ENCODE measurements at places on chromosomes 1 and 21.

DNA sequence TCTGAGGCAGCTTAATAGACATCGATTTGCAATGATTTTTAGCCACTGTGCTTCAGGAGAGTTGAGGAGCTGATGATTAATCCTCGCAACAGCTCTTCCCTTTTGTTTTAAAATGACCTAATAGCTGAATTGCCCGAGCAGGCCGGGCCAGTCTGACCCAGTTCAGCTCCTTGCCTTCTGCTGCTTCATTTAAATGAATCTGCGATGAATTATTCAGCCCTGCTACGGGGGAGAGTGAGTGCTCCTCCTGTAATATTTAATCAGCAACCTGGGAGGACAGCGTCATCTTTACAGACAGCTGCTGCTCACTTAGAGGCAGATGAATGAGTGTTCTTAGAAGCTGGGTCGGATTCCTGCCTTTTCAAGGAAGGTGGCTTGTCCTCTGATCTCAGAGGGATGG lies 325.1 kb downstream of the CAMTA1 start:
- no peak overlapping the region for H3K27ac ChIP-seq
- DNase-seq: no peak
- H3K4me1 ChIP-seq: peaks cover 3% of the 10 kb centered on the region
- H3K36me3 ChIP-seq: no peaks in the 10 kb centered on the region
- H3K27me3 ChIP-seq: peaks cover 15% of the 10 kb centered on the region

GRCh38 chr1:209733409-209734192 lies 22.3 kb upstream of the TRAF3IP3 start:
- no peak overlapping the region for H3K27ac ChIP-seq
- H3K4me3 ChIP-seq: no peak overlapping the region
- DNase-seq: no peak
- no peaks in the 10 kb centered on the region for H3K36me3 ChIP-seq
- no peaks in the 10 kb centered on the region for H3K4me1 ChIP-seq

- no peak for DNase-seq
- H3K27me3 ChIP-seq: peaks cover 16% of the 10 kb centered on the region
- no peak overlapping the region for H3K27ac ChIP-seq
- no peaks in the 10 kb centered on the region for H3K36me3 ChIP-seq
- H3K4me1 ChIP-seq: peaks cover 7% of the 10 kb centered on the region
Observed at GRCh38 chr1:19034721-19035120, 78.2 kb upstream of the IFFO2 start.

GRCh38 chr1:9115351-9116205 lies 13.3 kb downstream of the GPR157 start:
- DNase-seq: no peak
- no peak overlapping the region for H3K4me3 ChIP-seq
- peaks cover 5% of the 10 kb centered on the region for H3K4me1 ChIP-seq
- H3K27me3 ChIP-seq: peaks cover 3% of the 10 kb centered on the region

DNA sequence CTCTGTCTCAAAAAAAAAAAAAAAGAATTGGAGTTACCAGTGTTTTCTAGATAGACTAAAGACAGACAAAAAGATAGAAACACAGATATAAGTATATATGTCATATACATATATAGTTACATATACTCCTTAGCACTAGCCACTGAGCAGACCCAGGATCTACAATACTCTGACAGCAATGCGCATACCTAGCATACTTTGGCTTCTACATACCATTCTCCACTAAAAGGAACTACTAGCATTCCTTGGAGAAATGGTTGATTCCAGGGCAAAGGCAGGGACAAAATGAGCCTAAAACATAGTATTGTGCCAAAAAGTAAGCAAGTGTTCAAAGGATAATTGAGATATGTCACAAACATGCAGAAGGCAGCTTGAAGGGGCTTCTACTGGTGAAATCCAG lies 22.7 kb downstream of the SYNJ1 start:
- no peak overlapping the region for H3K4me3 ChIP-seq
- H3K27me3 ChIP-seq: no peaks in the 10 kb centered on the region
- DNase-seq: no peak
- H3K4me1 ChIP-seq: peaks cover 13% of the 10 kb centered on the region

DNA sequence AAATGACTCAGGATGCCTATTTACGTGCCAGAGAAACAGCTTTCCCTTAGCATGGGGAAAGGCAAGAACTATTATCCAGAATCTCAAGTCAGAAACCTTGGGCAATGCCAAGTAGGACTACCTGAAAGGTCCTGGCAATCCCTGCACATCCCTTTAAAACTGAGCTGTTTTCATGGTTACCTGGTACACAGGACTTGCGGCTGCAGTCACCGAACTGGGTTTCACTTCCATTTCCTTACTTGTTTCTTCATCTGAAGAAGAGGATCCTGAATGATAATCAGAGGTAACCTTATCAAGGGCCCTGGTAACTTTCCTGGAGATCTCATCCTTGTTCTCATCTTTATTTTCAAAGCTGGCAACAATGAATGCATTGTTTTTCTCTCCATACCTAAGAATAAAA lies 14.3 kb downstream of the BTG3 start:
- no peak overlapping the region for H3K27ac ChIP-seq
- no peaks in the 10 kb centered on the region for H3K27me3 ChIP-seq
- peaks cover 24% of the 10 kb centered on the region for H3K36me3 ChIP-seq
- peaks cover 4% of the 10 kb centered on the region for H3K4me1 ChIP-seq

DNA sequence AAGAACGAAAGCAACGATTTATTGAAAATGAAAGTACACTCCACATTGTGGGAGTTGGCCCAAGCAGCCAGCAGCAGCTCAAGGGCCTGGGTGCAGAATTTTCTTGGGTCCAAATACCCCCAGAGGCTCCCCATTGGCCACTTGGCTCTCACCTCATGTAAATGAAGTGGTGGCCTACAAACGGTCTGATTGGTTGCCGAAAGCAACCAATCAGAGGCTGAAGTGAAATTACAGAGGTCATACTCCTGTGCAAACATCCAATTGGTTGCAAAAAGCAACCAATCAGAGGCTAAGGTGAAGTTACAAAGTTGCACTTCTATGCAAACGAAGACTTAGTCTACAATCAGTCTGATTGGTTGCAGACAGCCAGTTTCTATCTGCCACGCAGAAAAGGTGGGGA lies 31.9 kb downstream of the FAM163A start:
- H3K36me3 ChIP-seq: no peaks in the 10 kb centered on the region
- H3K4me1 ChIP-seq: no peaks in the 10 kb centered on the region
- H3K27ac ChIP-seq: no peak overlapping the region

DNA sequence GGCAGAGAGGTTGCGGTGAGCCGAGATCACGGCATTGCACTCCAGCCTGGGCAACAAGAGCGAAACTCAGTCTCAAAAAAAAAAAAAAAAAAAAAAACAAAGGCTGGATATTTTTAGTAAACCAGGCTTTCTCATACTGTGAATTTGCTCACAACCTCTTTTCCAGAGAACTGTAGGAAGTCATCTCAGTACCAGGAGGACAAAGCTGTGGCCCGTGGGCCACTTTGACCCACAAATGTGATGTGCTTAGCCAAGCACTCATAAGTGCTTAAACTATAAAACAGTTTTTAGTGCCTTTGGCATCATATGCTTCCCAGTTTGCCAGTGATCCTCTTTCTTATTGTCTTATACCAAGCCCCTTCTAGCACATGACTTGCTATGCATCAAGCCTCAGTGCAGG lies 46.5 kb downstream of the RNF11 start:
- H3K4me3 ChIP-seq: no peak overlapping the region
- H3K27me3 ChIP-seq: no peaks in the 10 kb centered on the region
- H3K27ac ChIP-seq: peak overlapping the region; percentile 67
- DNase-seq: no peak

GRCh38 chr1:29444782-29445729 lies 208.7 kb downstream of the PTPRU start:
- H3K36me3 ChIP-seq: no peaks in the 10 kb centered on the region
- no peak for DNase-seq
- H3K4me1 ChIP-seq: peaks cover 10% of the 10 kb centered on the region
- no peak overlapping the region for H3K27ac ChIP-seq

DNA sequence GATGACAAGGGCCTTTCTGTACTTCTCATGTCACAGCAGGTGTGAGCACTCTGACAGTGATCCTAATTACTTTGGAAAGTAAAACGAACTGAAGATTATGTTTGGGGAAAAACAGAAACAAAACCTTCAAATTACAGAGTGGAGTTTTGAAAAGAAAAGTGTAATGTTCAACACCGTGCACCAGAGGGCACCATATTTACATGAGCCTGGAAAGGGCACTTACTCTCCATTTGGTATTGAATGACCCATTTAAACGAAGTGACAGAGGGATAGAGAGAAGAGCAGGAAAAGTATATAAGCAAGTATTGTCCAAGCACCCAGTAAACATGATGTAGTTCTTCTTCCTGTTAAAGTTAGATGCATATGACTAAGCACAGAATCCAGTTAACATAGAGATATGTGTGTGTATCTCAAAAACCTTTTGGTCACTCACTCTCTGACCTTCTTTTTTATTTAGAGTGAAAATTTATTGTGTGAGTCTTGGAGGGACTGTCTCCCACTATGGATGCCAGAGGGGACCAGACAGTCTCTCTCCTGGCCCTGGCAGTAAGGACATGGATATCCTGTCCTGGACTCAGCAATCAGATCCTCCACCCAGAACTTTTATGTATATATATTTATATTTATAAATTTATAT lies 3.8 kb upstream of the RGSL1 start:
- DNase-seq: no peak
- H3K4me3 ChIP-seq: no peak overlapping the region
- no peaks in the 10 kb centered on the region for H3K27me3 ChIP-seq
- no peak overlapping the region for H3K27ac ChIP-seq

- H3K27me3 ChIP-seq: no peaks in the 10 kb centered on the region
- H3K27ac ChIP-seq: peak overlapping the region; percentile 46
- H3K4me3 ChIP-seq: no peak overlapping the region
- DNase-seq: no peak
- H3K4me1 ChIP-seq: peaks cover 20% of the 10 kb centered on the region
Observed at GRCh38 chr1:44263568-44264450, 50.5 kb downstream of the DMAP1 start.

DNA sequence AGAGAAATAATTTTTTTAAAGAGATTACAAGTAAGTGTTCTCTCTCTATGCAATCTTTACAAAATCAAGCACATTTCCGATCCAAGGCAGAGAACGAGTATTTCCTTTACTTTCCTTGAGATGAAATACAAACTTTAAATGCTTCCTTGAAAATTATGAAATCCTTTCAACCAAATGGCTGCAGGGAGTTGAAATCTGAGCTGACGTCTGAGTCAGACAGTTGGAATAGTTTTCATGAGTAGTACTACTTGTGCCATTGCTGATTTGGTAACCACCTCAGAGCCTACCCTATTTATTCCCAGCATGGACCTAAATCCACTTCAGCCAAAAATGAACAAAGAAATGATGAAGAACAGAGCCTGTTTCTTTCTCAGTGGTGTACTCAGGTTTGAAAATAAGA lies 183.6 kb downstream of the GIPC2 start:
- H3K4me1 ChIP-seq: peaks cover 4% of the 10 kb centered on the region
- H3K36me3 ChIP-seq: no peaks in the 10 kb centered on the region
- H3K4me3 ChIP-seq: no peak overlapping the region
- H3K27me3 ChIP-seq: peaks cover 15% of the 10 kb centered on the region

DNA sequence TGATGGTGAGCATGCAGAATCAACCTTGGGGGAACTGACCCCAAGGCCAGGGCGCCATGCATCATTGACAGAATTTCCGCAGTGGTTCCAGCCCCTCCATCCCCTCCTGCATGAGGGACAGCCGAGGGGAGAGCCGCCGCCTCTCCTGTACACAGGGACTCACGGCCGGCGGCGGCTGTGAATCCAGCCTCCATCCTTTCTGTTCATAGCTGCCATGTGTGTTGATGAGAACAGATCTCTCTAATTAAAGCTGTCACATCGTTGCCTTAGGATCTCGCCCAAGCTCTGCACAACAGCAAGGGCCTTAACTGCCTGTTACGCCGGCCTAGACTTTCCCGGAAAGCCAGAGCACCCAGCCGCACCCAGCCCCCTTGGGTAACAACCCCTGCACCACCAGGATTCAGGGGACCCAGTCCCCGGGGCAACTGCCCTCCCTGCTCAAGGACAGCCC lies 151.6 kb downstream of the NPHP4 start:
- no peak overlapping the region for H3K4me3 ChIP-seq
- no peaks in the 10 kb centered on the region for H3K36me3 ChIP-seq
- peaks cover 18% of the 10 kb centered on the region for H3K27me3 ChIP-seq
- H3K4me1 ChIP-seq: no peaks in the 10 kb centered on the region

DNA sequence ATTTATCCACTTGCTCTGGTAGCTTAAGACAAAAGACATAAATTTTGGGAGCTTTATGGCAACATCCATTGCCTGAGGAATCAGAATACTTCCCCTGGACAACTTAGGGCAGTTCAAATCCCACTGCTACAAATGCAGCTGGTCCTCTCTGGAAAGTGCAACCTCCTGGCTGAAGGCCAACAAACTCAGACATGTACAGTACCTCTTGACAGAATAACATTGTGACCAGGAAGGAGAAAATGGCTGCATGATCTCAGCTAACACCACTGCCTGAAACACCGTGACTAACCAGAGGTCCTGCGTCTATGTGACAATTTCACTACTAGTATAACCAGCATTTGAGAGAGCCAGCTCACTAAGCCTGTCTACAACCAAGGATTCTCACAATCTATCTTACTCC lies 218.9 kb downstream of the CRB1 start:
- DNase-seq: no peak
- H3K4me3 ChIP-seq: no peak overlapping the region
- H3K4me1 ChIP-seq: peaks cover 16% of the 10 kb centered on the region
- peaks cover 1% of the 10 kb centered on the region for H3K36me3 ChIP-seq
- no peaks in the 10 kb centered on the region for H3K27me3 ChIP-seq

GRCh38 chr1:25773441-25774125 lies 26.4 kb upstream of the SELENON start:
- no peaks in the 10 kb centered on the region for H3K36me3 ChIP-seq
- no peaks in the 10 kb centered on the region for H3K27me3 ChIP-seq
- peak overlapping the region; percentile 87 for H3K27ac ChIP-seq
- peak overlapping the region; percentile 36 for H3K4me3 ChIP-seq

DNA sequence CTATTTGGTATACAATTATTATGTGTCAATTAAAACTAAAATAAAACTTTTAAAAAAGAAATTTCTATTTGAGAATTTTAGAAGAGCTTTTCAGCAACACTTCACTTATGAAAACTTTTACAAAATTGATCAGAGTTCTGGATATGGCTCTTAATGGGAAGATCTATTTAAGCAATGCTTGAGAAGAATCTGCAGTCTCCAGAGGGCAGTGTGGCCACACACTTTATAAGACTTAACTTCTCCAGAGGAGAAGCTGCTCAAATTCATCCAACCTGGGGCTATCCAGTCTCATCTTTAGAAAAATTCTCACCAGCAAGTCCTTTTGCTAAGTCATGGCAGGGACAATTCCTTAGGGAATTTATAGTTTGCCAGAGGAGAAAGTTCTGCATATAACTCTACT lies 25.2 kb upstream of the AGO1 start:
- H3K4me3 ChIP-seq: no peak overlapping the region
- DNase-seq: no peak
- H3K4me1 ChIP-seq: peaks cover 39% of the 10 kb centered on the region
- H3K27me3 ChIP-seq: no peaks in the 10 kb centered on the region
- H3K36me3 ChIP-seq: peaks cover 6% of the 10 kb centered on the region

- no peak overlapping the region for H3K27ac ChIP-seq
- no peak for DNase-seq
- H3K4me3 ChIP-seq: no peak overlapping the region
- H3K27me3 ChIP-seq: no peaks in the 10 kb centered on the region
- no peaks in the 10 kb centered on the region for H3K36me3 ChIP-seq
- H3K4me1 ChIP-seq: no peaks in the 10 kb centered on the region
Observed at GRCh38 chr21:22192766-22193165, 1194.6 kb downstream of the NCAM2 start.

Data from progenitor cell of endocrine pancreas (in vitro differentiated cells).